ENCODE measurements at places on chromosomes 1 and 21. TPM values are rescaled to one million over a fixed set of nuclear protein-coding genes. Genes with fewer than 3 reads are reported as not detected.

DNA sequence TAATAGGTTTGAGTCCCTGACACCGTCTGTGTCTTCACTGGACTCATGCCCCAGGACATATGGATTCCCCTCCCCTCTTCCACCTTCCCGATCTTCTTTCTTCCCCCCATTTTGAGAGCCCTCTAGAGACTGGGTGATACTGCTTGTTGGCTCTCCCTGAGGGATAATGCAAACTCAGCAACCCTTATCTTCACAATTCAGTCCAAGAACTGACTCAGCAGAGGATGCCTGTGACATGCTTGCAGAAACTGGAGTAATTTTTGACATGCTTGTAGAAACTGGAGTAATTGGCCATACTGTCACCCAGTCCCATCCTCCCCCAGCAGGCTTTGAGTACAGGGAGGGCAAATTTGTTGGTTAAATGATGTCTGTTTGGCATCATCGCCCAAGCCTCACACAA is 127.6 kb upstream of the CTTNBP2NL start:
- H3K27me3 ChIP-seq = peaks cover 21% of the 10 kb centered on the region
- H3K36me3 ChIP-seq = no peaks in the 10 kb centered on the region
- no peak for DNase-seq
- H3K27ac ChIP-seq = no peak overlapping the region

- no peak overlapping the region for H3K4me3 ChIP-seq
- no peak overlapping the region for H3K27ac ChIP-seq
- H3K36me3 ChIP-seq = no peaks in the 10 kb centered on the region
- H3K27me3 ChIP-seq = peaks cover 25% of the 10 kb centered on the region
These were observed 4.2 kb upstream of the DYRK3 start for GRCh38 chr1:206631085-206631509.

DNA sequence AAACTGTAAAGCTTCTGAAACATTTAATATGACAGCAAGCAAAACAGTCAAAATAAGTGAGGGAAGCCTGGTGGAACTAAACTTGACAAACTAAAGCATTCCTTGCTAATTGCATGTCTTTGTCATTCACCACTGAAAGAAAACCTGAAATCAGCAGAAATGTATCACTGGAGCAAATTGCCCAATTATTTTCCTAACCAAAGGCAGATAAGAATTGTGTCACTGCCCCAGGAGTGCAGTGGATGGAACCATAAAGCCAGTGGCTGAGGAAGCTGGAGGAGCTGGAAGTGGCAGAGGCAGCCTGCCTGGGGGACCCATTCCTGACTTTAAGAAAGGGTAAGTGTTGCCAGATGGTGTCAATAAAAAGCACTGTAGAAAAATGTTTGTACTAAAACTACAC is 2.7 kb upstream of the SLC30A10 start:
- peaks cover 9% of the 10 kb centered on the region for H3K4me1 ChIP-seq
- H3K27ac ChIP-seq = no peak overlapping the region
- no peaks in the 10 kb centered on the region for H3K36me3 ChIP-seq
- peaks cover 31% of the 10 kb centered on the region for H3K27me3 ChIP-seq

GRCh38 chr21:41613533-41613909 is 105.6 kb upstream of the TMPRSS2 start:
- no peaks in the 10 kb centered on the region for H3K36me3 ChIP-seq
- H3K27me3 ChIP-seq = peaks cover 22% of the 10 kb centered on the region
- no peak overlapping the region for H3K27ac ChIP-seq
- H3K4me3 ChIP-seq = no peak overlapping the region
- no peak for DNase-seq

DNA sequence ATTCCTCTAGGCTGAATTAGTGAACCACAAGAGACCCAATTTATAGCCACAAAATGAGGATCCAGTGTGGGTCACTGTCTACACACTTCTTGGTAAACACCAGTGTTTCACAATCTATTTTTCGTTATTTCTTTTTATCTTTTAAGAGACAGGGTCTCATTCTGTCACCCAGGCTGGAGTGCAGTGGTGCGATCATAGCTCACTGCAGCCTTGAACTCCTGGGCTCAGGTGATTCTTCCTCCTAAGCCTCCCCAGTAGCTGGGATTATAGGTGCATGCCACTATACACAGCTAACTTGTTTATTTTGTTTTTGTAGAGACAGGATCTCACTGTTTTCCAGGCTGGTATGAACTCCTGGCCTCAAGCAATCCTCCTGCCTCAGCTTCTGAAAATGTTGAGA is 29.3 kb upstream of the SLC45A3 start:
- no peak overlapping the region for H3K27ac ChIP-seq
- H3K4me3 ChIP-seq = no peak overlapping the region
- H3K27me3 ChIP-seq = no peaks in the 10 kb centered on the region
- DNase-seq = no peak
- H3K36me3 ChIP-seq = peaks cover 20% of the 10 kb centered on the region

DNA sequence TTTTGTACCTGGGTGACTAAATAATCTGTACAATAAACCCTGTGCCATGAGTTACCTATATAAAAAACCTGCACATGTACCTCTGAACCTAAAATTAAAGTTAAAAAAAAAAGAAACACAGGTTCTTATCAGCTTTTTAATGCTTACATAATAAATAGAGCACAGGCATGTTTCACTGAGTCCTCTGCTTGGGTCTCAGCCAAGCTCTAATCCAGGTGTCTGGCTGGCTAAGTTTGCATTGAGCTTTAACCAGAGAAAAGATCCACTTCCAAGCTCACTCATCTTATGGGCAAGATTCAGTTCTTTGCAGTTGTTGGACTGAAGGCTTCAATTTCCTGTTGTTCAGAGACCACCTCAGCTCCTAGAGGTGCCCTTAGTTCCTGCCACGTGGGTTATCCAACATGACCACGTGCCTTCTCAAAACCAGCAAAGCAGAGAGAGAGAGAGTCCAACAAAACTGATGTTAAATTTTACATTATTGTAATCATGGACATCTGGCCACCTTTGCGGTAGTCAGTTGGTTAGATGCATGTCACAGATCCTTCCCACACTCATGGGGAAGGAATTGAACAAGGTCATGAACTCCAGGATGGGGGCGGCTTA is 68.2 kb upstream of the TMPRSS2 start:
- DNase-seq = no peak
- H3K36me3 ChIP-seq = peaks cover 1% of the 10 kb centered on the region
- H3K27me3 ChIP-seq = peaks cover 6% of the 10 kb centered on the region
- no peak overlapping the region for H3K4me3 ChIP-seq

- DNase-seq = no peak
- no peak overlapping the region for H3K27ac ChIP-seq
- peaks cover 7% of the 10 kb centered on the region for H3K36me3 ChIP-seq
These were observed 132.0 kb downstream of the AKT3 start for GRCh38 chr1:243718022-243718421.

DNA sequence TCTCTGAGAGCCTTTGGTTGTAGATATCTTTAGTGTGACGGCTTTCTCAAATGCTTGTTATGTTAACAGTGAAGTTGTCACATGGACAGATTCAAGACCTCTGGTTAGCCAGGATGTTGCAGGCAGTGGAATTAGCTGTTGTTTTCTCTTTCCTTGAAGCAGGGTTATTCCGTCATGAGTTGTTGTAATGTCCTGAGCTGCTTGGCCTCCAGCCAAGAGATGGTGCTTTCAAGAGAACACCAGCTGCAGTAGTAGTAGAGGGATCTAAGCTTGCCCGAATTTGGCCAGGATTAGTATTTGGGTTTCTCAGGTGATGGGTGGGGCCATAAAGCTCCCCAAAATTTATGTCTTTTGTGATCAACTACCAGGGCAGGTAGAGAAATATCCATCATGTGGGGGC is 13.4 kb downstream of the KCNE1 start:
- H3K27ac ChIP-seq = no peak overlapping the region
- DNase-seq = no peak
- peaks cover 1% of the 10 kb centered on the region for H3K36me3 ChIP-seq
- H3K4me3 ChIP-seq = no peak overlapping the region
- H3K27me3 ChIP-seq = peaks cover 9% of the 10 kb centered on the region

DNA sequence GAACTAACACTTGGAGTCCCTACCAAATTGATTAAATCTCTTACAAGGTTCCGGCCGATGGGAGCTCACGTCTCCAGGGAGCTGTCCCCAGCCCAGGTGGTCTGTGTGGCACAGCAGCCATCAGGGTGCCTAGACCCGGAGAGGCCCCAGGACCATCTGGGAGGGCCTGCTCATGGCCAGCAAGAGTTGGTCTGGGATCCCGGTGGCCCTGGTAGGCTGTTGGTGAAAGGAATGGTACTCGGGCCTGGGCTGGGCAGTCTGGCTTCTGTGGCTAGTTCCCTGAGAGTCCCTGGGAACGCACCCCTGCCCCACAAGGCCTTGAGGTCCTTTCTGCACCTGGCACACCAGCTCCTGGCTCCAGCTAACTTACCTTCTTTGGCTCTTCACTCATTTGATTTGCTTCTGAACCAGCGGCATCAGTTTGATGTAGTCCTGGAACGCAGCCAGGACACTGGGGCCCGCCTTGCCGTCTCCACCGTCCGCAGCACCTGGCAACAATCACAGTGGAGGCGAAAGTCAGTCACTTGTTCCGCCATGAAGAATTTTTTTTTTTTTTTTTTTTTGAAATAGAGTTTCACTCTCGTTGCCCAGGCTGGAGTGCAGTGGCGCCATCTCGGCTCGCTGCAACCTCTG is 62.5 kb downstream of the SCCPDH start:
- peaks cover 20% of the 10 kb centered on the region for H3K4me1 ChIP-seq
- no peak for DNase-seq
- peaks cover 13% of the 10 kb centered on the region for H3K27me3 ChIP-seq
- H3K4me3 ChIP-seq = no peak overlapping the region

GRCh38 chr1:202058001-202058908 is 47.9 kb downstream of the ELF3 start:
- H3K27me3 ChIP-seq = peaks cover 5% of the 10 kb centered on the region
- H3K4me3 ChIP-seq = no peak overlapping the region
- H3K36me3 ChIP-seq = no peaks in the 10 kb centered on the region
- no peaks in the 10 kb centered on the region for H3K4me1 ChIP-seq
- DNase-seq = no peak
- no peak overlapping the region for H3K27ac ChIP-seq

- H3K27ac ChIP-seq = no peak overlapping the region
- DNase-seq = no peak
- H3K27me3 ChIP-seq = no peaks in the 10 kb centered on the region
- H3K36me3 ChIP-seq = peaks cover 6% of the 10 kb centered on the region
- H3K4me1 ChIP-seq = peaks cover 24% of the 10 kb centered on the region
These were observed 33.1 kb downstream of the MAN1C1 start for GRCh38 chr1:25649505-25650288.

DNA sequence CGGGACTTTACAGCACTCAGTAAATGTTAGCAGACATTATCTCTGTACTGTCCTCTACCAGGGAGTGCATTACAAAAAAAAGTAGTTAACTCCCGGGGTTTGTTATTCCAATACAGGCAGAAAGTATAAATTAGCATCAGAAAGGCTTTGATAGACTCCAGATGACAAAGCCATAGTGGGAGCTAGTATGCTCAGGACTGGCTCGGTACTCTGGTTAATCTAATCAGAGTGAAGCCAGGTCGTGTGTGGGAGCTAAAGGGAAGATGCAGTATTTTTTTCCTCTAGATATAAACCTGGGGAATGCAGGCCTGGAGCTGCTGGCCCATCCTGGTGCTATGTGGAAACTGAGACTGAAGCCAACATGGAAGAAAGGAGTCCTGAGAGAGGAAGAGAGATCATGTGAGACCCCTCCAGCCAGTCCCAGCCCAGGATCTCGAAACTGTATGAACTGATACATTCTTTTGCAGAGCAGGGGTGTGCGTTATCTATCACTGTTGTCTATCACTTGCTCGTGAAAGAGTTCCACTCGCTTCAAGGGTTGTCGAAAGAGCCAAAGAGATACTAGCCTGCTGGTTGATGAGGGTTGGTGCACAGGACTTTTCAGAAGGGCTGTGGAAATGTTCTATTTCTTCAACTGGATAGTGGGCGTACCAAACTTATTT is 125.8 kb downstream of the PLPP3 start:
- no peaks in the 10 kb centered on the region for H3K27me3 ChIP-seq
- H3K36me3 ChIP-seq = no peaks in the 10 kb centered on the region
- no peak overlapping the region for H3K4me3 ChIP-seq
- no peak for DNase-seq
- H3K4me1 ChIP-seq = no peaks in the 10 kb centered on the region

GRCh38 chr21:41009398-41010100 is 158.4 kb upstream of the BACE2 start:
- H3K4me1 ChIP-seq = no peaks in the 10 kb centered on the region
- no peak overlapping the region for H3K4me3 ChIP-seq
- H3K27me3 ChIP-seq = peaks cover 9% of the 10 kb centered on the region
- H3K36me3 ChIP-seq = no peaks in the 10 kb centered on the region

GRCh38 chr1:23895993-23896392 is 17.2 kb downstream of the CNR2 start:
- no peak overlapping the region for H3K4me3 ChIP-seq
- DNase-seq = no peak
- H3K4me1 ChIP-seq = peaks cover 17% of the 10 kb centered on the region
- H3K36me3 ChIP-seq = no peaks in the 10 kb centered on the region

DNA sequence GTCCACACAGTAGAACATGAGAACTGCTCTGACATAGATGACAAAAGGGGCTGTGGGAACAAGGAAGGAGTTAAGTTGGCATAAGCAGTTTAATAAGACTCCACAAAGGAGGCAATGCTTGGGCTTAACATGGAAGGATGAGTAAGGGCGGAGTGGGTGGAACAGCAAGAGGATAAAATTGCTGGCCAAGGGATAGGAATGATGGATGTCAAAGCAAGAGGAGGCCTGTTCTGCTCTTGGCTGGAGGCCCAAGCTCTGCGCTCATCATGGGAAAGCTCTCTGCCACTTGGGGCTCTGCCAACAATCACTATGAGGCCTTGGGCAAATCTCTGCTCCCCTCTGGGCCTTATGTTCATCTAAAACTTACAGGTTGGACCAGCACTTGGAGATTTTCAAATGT is 98.3 kb upstream of the CAMK1G start:
- no peak for DNase-seq
- H3K4me1 ChIP-seq = peaks cover 5% of the 10 kb centered on the region
- H3K4me3 ChIP-seq = no peak overlapping the region
- no peaks in the 10 kb centered on the region for H3K27me3 ChIP-seq
- no peaks in the 10 kb centered on the region for H3K36me3 ChIP-seq
- H3K27ac ChIP-seq = no peak overlapping the region

GRCh38 chr1:41355761-41356160 is 5.5 kb upstream of the FOXO6 start:
- peaks cover 7% of the 10 kb centered on the region for H3K27me3 ChIP-seq
- no peaks in the 10 kb centered on the region for H3K36me3 ChIP-seq
- H3K4me3 ChIP-seq = no peak overlapping the region
- no peak for DNase-seq

DNA sequence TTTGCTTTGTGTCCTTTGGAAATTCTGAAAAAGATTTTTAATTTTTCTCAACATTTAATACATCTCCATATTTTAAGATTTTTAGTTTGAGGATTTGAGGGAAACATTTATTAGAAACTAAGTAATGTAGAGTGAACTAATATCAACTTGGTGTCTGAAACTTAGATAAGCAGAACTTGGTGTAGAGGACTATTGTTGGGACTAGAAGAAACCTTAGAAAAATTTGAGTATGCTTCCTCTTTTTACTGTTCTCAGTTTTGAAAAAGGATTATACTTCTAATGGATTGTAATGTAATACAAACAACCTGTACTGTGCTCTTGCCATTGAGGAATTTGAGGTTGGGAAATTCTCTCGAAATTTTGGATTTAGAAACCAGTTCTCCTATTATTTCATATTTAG is 2.4 kb downstream of the FNBP1L start:
- H3K27ac ChIP-seq = no peak overlapping the region
- no peaks in the 10 kb centered on the region for H3K36me3 ChIP-seq
- H3K27me3 ChIP-seq = peaks cover 58% of the 10 kb centered on the region
- H3K4me3 ChIP-seq = no peak overlapping the region

Gene HSD3B2
- total RNA-seq = not detected

Gene YOD1
- total RNA-seq = 7.5 TPM

Gene OR2G6
- total RNA-seq = not detected

Gene TCHHL1
- not detected for total RNA-seq

Gene ANKRD65
- not detected for total RNA-seq

Gene MAP3K7CL
- 3.2 TPM for total RNA-seq

Gene IL10
- not detected for total RNA-seq

Gene NR1I3
- not detected for total RNA-seq

Gene TMEM200B
- total RNA-seq = 1.1 TPM

All from activated CD8-positive, alpha-beta T cell treated with anti-CD3 and anti-CD28 coated beads for 36 hours (primary cell).